ENCODE measurements at places on chromosomes 7 and 10.
A peak's percentile ranks its signal among the peaks of the same experiment; 100 is the strongest.

DNA sequence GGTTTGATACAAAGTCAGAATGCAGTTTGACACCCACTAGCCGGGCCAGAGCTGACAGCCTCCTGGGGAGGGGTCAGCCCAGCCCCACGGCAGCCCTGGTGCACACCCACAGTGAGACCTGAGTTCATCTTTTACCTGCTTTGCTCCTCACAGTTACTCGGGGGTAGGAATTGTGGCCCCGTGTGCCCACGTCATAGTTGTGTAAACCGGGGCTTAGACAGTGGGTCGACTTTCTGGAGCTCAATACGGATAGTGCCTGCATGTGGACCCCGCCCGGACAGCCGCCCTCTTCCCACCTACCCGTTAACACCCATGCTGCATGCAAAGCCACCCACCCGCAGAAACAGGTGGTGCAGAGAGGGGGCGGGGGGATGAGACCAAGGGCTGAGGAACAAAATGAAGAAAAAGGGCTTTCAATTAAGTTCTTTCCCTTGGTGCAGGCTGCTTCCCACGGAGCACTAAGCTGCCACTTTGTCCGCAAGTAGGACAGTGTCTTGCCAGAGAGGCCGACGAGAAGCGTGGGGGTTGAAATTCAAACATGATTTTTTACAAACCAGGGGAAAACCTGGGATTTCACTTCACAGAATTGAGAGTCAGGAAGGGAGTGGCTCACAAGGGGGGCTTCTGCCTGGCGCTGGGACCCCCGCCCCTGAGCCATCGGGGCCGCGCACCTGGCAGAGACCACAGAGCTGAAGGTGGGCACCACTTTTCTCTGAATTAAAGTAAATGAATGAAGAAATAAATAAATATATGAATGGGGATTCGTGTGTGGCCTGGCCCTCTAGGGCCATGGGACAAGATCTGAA is 24.6 kb upstream of the FOXL3 start:
- no peak for DNase-seq

DNA sequence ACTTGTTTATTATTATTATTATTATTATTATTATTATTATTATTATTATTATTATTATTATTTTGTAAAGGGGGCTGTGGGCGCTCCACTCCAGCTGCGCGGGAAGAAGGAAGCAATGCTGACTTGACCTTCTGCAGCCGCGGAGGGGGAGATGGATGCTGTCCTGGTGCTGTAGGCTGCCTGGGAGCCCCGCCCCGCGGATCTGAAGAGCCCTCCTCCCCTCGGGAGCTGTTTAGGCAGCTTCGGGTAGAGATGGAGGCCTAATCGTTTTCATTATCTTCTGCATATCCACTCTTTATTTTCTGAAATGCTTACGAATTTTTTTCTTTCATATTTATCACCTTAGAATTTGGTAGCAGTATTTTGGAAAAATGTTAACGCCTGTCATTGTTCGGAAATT is 101.2 kb upstream of the KLF6 start:
- DNase-seq: no peak

GRCh38 chr10:93751832-93752231 is 5.9 kb upstream of the LGI1 start:
- no peak for DNase-seq

DNA sequence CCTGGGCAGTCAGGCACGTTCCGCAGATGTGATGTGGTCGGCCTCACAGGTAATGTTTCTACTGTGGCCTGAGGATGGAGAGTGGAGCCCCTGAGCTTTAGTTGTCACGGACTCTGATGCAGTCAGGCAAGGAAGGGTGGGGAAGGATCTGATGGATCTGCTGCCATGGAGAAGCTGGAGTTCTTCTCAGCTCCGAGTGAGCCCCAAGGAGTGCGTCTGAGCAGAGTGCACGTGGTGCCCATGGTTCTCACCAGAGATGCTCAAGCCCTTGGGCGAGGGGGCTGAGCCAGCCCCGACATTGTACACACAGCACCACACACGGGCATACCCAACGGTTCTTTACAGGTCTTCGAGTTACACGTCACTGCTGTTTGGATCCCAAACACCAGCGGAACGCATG is 192.5 kb downstream of the EBF3 start:
- DNase-seq: no peak

DNA sequence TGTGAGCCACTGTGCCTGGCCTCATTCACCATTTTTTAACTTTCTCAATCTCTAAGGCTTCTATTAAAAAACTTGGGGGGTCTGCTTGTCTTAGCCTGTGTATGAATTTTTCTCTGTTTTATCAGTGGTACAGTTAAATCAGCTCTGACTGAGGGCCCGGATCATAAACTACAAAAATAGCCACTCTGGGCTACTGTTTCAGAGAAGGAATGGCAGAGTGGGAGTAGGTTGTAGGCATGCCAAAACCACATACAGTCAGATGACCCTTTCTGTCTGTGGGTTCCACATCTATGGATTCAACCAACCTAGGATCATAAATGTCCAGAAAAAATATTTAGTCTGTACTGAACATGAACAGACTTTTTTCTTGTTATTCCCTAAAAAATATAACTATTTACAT is 21.3 kb downstream of the TBC1D12 start:
- DNase-seq: no peak

GRCh38 chr7:95843286-95843685 is 70.9 kb downstream of the DYNC1I1 start:
- DNase-seq: no peak

- peak; percentile 52 for DNase-seq
These were observed 382 bp upstream of the MBLAC1 start for GRCh38 chr7:100126239-100126930.

- DNase-seq: no peak
These were observed 250.1 kb upstream of the MBL2 start for GRCh38 chr10:53022611-53023088.

GRCh38 chr10:33114451-33114952 is 156.5 kb upstream of the ITGB1 start:
- DNase-seq: no peak

DNA sequence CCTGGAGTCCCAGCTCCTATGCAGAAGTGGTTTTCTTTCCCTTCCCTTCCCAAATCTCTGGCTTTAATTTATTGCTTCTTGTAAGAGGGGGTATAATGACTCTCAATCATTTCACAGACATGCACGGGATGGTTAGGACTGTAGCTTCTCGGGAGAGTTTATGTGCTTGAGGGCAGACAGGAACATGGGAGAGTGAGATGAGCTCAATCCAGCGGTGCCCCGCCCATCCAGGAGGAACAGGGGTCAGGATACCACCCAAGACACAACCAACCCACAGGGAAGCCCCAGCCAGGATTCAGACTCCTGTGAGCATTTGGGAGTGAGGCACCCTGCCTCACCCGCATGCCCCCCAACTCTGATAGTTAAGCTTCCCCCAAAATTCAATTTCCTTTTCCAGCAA is 33.7 kb upstream of the GATAD1 start:
- DNase-seq: no peak
